ENCODE measurements at places on chromosomes 6 and 20.

GRCh38 chr20:46849269-46849668 lies 45.4 kb upstream of the EYA2 start:
- no peak for DNase-seq

GRCh38 chr6:81228912-81229555 lies 523.4 kb downstream of the TENT5A start:
- DNase-seq, result no peak

DNA sequence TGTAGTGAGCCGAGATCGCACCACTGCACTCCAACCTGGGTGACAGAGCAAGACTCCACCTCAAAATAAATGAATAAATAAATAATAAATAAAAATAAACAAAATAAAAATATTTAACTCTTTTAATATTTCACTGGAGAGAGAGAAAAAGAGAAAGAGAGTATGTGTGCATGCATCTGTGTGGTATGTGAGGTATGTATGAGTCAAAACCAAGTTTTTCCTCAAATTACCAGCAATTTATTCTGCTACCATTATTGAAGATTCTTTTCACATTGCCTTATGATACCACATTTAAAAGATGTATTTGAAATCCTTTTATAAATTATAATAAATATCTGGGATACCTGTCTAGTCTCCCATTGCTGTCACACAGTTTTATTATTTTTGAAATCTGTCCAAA lies 122.1 kb downstream of the CD164 start:
- DNase-seq, result no peak

DNA sequence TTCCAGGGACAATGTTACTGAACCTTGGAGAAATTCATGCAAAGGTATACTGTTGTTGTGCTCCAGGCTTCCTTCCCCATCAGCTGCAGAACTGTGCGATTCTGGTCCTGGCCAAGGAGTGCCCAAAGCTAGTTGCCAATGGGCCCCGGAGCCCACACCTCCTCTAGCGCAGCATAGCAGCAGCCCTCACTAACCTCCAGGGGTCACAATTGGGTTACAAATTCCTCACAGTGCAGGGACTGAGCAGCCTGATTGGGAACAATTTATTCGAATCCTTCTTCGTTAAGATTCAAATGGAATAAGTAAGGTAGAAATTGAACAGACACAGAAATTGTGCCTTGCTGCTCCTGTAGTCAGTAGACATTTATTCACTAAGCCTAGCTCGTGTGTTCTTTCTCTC lies 284.9 kb downstream of the PRKN start:
- peak; percentile 85 for DNase-seq

DNA sequence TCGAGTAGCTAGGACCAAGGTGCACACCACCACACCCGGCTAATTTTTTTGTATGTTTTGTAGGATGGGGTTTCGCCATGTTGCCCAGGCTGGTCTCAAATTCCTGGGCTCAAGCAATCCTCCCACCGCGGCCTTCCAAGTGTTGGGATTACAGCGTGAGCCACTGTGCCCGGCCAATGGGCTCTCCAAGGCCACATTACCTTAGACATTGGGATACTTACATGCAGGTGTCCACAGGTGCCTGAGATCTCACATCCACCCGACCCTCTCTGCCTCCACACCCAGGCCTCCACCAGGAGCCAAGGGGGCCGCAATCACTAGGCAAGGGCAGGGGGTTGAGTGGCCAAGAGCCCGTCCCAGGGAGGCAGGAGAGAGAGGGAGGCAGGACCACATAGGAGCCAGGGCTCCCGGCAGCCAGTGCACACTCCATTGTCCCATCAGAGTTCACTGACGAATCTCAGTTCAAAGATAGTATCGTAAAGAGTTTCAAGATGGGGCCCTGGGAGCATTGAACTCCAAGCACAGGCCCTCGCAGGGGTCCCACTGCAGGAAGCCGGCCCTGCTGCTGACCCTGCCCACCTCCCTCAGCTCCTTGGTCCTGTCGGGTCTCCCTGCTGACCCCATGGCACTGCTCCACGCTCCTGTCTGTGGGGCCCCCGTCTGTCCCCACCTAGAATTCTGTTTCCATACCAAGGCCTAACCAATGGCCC lies 55.3 kb downstream of the SSR1 start:
- DNase-seq, result no peak

DNA sequence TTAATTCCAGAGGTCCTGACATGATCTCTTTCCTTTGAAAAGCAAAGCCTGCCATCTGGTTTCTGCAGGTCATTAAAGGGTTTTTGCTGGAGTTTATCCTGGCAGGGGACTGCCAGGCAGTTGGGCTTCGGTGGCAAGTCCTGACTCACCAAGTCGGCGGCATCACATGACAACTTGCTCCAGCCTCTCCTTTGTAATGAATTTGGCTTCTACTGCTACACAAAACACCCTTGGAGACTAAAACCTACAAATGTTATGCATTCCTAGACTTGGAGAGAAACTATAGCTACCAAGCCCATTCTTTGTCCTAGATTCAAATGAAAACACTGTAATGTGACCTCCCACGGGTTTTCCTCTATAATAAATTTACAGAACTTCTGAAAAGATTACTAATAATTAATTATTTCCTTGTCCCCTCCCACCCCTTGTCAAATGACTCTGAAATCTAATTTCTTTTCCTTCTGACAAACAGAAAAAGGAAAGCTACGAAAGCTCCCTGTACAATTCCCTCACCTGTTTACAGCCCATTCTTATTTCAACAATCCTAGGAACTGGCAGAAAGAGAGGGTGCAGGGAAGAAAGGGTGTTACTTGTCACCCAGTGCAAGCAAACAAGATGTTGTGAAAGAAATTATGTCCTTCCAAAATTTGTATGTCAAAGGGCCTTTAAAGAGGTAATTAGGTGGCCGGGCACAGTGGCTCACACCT lies 62.9 kb downstream of the QRSL1 start:
- peak; percentile 85 for DNase-seq

- DNase-seq, result peak; percentile 7
These were observed 121.3 kb upstream of the PTPRK start for GRCh38 chr6:128641703-128642102.
